ENCODE measurements at places on chromosomes 11 and 22.

DNA sequence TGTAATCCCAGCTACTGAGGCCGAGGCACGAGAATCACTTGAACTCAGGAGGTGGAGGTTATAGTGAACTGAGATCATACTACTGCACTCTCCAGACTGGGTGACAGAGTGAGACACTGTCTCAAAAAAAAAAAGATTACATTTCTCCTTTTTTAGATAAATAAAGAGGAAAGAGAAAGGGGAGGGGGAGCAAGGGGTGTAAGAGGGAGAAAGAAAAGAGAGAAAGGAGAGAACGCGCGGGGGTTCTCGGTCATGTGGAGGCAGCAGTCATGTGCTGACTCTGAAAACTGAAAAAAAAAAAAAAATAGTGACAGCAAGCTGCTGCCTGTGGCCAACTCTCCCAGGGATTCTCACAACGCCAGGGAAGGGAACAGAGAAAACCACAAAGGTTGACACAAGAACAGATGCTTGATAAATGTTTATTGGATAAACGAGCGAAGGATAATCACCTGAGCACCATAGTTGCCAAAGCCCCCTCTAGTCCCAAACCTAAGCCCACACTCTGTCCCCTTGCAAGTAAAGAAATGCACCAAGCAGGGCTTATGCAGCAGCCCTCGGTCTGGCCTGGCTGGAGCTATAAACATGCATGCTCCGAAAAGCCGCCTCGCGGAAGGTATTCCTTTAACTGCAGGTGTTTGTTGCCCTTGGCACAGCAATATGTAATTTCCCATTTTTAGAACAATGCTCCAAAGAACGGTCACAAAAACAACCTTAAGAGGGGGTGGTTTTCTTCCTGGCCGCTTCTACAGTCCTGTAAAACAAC is 14.5 kb downstream of the SCGB1A1 start:
- no peak for ATAC-seq

DNA sequence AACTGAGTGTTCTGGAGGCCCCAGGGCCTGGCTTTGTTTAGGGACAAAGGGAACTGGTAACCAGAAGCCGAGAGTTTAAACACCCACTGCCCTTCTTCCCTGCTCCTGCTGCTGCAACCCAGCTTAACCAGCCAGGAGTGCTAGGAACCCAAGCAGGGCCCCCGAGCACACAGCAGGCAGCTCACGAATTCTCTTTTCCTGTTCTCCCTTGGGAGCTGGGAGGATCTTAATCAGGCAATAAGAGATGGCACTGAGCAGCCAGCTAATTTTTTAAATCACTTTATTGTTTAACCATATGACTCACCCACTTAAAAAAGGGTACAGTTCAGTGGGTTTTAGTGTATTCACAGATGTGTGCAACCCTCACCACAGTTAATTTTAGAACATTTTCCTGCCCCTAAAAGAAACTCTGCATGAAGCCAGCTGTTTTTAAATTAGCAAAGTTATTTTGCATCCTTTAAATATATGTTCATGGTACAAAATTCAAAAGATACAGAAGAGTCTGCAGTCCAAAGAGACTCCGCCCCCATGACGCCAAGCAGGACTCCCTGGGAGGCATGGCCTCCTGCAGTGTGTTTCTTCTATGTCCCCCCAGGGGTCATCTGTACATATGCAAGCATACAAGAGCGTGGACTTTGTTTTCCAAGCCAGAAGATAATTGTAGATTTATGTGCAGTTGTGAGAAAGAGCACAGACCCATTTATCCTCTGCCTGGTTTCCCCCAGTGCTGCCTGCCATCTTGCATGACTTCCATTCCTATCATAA is 18.9 kb upstream of the PPP6R3 start:
- no peak for ATAC-seq

DNA sequence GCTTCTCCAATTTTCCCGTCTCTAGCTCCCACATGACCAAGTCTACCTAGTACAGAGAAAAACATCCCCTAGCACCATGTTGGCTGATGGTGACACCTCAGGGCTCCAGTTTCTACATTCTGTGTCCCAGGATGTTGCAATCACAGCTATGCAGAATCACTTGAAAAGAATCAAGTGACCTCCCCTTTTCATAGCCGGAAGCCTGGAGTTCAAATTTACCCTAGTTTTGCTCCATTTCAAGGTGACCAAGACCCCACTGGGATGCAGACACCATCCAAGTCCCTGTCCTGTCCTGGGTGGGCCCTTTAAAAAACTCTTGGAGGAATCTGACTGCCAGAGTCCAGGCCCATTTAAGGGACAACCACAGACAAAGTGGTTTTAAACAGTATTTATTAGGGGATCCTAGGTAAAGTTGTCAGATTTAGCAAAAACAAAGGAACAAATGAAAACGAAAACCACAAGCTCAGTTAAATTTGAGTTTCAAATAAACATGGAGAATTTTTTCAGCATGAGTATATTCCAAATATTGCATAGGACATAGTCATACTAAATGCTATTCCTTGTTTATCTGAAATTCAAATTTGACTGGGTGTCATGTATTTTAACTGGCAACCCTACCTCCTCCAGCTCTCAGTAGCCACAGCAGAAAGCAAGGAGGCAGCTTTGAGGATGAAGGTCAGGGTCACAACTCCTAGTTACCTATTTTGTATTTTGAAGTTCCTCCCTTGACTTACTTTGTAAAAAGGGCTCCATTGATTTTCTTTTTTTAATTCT is 52.4 kb downstream of the MIAT start:
- no peak for ATAC-seq

DNA sequence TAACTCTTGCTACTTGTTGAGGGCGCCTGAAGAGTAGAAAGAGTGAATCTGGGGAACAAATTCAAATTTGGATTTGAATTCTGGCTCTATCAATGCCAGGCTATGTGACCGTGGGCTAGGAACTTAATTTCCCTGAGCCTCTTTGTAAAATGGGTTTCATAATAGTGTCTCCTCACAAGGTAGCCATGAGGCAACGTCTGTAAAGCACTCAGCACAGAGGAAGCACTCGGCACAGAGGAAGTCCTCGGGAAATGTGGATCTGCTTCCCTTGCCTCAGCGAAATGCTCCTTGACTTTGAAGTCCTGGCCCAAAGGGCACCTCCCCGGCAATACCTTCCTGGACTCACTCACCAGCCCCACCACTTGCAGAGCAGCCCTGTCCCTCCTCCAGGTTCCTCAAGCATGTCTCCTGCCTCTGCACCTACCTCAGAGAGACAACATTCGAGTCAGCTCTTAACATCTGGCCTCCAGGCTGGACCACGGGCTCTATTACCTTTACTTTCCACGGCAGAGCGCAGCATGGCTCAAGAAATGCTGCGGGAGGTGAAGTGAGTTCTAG is 17.7 kb downstream of the CD6 start:
- peak; percentile 88 for ATAC-seq
